ENCODE measurements at places on chromosomes 12 and 14.

GRCh38 chr14:70828188-70828587 is 18.9 kb upstream of the MAP3K9 start:
- no peak for DNase-seq

GRCh38 chr12:15001733-15002382 is 29.0 kb downstream of the PDE6H start:
- no peak for DNase-seq

GRCh38 chr12:32015036-32015435 is 55.8 kb downstream of the RESF1 start:
- no peak for DNase-seq

GRCh38 chr12:23655884-23656283 is 293.6 kb downstream of the SOX5 start:
- no peak for DNase-seq

DNA sequence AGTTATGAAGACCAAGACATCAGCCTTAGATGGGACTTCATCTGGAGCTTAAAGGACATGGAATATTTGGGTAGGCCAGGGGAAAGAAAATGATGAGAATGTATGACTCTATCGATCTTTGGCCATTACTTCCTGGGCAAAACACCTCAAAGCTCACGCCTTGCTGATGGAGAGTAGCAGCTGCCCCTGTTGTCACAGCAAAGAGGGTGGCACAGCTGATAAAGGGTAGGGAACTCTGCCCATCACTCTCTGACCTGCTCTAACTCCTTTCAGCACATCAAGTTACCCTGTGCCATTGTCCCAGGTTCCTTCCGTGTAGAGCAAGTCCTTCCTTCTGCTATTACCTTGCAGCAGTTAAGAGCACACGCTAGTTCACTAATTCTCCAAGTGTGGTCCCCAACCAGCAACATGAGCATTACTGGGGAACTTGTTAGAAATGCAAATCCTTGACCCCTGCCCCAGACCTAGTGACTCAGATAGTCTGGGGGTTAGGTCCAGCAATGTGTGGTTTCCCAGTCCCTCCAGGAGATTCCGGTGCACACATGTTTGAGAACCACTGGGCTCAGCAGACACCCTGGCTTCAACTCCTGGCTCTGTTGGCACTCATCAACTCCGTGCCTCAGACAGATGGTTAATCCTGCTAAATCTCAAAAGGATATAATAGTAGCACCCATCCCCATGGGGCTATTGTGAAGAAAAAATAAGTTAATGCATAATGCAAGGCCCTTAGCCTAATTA is 93.7 kb upstream of the EEA1 start:
- DNase-seq = no peak

DNA sequence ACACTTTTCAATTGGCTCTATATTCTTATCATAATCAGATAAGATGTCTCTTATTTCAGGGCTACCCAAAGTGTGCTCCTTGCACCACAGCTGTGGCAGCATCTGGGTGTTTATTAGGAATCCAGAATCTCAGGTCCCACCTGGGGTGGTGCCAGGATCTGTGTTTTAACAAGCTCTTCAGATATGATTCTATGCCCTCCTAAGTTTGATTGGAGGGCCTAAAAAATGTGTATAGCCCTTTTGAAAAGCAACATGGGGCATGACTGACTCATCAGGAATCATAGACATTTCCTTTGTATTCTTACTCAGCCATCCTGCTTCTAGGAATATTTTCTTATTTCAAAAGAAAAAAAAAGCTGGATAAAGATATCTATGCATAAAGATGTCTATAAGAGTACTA is 103.1 kb downstream of the HELB start:
- DNase-seq = no peak
